ENCODE measurements at places on chromosomes 5 and 9.

- no peak for DNase-seq
Measured at GRCh38 chr9:28951945-28952344, 1378.7 kb upstream of the C9orf72 start.

GRCh38 chr5:126363658-126364057 is 59.6 kb upstream of the GRAMD2B start:
- DNase-seq: no peak

DNA sequence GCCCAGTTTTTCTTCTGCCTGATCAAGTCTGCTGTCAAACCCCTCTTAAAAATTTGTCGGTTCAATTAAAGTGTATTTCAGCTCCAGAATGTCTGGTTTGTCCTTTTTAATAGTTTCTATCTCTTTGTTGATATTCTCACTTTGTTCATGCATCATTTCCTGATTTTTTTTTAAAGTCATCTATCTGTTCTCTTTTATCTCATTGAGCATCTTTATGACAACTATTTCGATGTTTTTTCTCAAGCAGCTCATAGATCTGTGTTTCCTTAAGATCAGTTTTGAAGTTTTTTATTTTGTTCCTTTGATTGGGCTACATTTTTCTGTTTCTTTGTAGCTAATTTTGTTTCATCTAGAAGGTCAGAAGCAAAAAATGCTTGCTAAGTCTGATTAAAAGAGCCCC is 53.7 kb downstream of the FGD3 start:
- DNase-seq: no peak

GRCh38 chr5:168847511-168848073 is 268.4 kb upstream of the PANK3 start:
- DNase-seq: no peak

DNA sequence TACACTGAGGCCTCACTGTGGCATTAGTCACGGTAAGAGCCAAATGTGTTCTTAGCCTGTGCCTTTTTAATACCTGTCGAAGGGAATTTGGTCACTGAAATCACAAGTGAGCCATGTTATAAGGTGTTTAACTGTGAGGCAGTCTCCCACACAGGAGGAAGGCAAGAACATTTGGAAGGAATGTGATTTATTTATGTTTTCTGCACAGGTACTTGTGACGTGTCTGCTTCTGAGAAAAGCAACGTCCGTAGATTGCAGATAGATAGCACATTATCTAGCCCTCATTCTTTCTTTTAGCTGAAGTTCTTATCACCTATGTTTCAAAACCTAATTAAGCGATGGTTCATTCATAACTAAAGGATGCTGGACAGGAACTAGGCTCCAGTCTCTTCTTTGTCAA is 19.0 kb upstream of the SMARCA2 start:
- DNase-seq: no peak

DNA sequence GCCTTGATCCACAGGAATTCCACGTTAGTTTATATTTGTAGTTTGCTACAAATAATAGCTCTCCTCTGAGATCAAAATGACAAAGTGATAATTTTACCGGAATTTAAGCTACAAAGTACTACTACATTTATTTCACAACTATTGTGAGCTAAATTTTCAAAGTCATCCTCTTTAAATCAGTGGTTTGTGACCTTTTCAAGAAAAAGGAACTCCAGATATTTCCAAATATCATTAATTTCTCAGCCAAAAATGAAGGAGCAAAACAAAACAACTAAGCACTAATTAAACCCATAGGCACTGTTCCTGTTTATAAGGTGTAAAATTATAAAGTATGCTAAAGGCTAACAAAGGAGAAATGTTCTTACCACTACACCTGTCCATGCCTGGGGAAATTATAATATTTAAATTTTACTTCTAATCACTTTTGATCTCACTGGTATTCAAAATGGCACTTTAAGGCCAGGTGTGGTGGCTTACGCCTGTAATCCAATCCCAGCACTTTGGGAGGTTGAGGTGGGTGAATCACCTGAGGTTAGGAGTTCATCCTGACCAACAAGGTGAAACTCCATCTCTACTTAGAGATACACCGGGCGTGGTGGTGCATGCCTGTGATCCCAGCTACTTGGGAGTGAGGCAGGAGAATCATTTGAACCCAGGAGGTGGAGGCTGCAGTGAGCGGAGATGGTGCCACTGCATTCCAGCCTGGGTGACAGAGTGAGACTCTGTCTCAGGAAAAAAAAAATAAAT is 77.5 kb downstream of the CEMIP2 start:
- no peak for DNase-seq

- no peak for DNase-seq
Measured at GRCh38 chr9:87184956-87185642, 237.8 kb upstream of the GAS1 start.

DNA sequence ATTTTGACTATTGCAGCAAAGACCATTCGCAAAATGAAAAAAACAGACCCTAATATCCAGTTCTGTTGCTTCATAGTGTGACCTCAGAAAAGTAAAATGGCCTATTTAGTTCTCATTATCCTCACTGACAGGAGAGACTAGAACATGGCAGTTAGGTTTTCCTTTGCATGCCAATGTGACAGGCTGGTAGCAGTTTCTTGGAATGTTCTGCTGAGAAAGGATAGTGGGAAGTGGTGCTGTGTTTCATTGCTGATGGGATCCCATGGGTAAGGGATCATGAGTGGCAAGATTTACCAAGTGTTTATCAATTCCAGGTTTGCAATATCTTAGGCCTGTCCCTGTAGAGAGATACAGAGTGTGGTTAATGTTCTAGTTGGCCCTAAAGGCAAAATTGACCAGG is 88.5 kb downstream of the ACER2 start:
- no peak for DNase-seq

DNA sequence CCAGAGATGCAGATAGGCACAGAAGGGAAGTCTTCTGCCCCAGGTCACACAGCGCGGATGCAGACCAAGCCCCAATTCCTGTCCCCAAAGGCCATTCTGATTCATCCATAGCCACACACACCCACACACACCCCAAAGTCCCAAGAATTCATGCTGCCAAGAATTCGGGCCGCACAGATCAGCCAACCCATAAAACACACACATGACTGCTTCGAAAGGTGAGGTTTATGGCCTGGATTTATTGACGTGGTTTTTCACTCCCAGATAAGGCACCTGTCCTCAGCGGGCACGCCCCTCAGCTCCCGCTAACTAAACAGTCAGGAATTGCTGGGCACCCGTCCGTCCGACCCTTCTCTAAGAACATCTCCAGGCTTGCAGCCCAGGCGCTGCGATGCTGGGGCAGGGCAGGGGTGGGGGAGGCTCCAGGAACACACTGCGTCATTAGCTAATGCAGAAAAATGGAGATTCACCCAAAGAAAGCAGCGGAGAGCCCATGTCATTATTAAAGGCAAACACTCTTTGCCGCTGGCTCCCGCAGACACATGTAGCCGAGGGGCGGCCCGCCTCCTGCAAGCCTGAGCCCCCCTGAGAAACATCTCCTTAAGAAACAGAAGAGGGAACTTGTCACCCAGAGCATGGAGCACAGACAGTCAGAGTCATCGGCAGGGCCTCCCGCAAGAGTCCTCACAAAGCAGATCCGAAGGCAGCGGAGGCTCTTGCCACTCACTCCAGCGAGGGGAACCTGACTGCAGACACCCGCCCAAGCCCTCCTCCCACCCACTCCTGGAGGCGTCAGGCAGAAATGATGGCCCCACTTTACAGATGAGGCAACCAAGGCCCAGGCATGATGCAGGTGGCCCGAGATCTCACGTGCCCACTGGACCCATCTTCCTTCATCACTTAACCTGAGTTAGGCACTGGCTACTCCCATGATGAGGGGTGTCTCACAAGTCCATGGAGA is 19.9 kb downstream of the VAV2 start:
- DNase-seq: no peak

DNA sequence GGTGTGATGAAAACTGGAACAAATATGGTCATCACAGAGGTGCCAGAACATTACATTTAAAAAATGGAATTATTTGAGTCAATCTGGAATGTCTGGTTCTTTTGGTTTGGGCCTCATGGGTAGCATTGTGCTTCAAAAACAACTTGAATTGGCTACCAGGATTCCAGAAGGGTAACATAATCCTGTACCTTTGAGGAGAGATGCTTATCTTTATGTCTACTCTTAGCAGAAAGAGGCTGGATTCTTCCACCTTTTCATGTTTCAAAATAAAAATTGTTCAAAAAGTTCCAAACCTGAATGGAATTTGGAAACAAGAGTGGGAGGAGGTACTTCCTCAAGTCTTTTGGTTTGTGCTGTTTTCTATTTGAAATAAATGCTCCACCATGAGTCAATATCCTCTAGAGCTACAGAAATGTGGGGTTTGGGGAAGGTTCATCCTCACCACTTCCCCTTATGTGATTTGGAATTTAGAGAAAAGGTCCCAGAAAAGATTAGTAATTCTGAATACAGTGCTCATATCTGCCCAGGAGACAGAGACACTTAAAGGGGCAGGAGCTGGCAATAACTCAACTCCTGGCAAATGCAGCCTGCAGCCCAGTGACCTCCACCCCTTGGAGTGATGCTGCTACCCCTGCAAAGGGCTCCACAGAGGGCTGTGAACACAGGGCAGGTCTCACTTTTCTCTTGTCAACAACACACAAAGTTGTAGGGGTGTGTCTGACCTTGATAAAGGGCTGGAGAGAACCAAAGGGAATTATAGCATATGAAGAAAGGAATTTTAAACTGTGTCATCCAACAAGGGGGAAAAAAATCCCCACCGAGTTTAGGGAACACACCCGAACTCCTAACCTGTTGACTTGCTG is 272.8 kb downstream of the CWC27 start:
- DNase-seq: no peak

DNA sequence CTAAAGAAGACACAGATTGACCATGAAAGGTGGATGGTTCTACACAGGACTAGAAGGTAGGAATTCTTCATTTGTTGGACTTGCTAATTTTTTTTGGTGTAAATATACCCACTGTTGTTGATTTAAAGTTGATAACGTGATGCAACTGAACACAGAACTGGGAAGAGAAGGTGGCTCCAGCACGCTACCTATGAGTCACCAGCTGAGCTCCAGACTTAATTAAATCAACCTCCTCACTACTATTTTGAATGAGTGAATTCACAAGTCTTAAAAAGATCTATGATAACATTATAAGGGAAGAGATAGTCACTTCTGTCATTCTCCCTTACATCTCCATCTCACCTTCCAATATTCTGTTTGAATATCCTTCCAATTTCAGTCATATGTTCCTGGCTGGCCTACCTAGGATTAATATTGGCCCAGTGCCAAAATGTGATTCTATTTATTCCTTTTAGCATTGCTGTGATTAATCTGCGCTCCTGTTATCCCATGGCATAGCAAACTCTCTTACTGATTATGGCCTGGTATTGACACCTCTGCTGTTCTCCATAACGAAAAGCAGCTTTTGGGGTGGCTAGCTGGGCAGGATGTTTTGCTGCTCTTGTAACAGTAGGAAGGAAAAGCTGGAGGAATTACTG is 135.9 kb upstream of the CCDC152 start:
- DNase-seq: no peak

GRCh38 chr5:111194925-111195324 is 29.3 kb upstream of the CAMK4 start:
- DNase-seq: no peak

- no peak for DNase-seq
Measured at GRCh38 chr9:130129432-130130061, 42.7 kb upstream of the NCS1 start.

GRCh38 chr9:94593459-94594345 is at the start of gene FBP2:
Gene FBP2 (minus strand): TSS chr9:94593824. CDS start chr9:94593726, 98 bp downstream.
- no peak for DNase-seq

- DNase-seq: no peak
Measured at GRCh38 chr5:176692326-176692725, 45.0 kb downstream of the TSPAN17 start.

- DNase-seq: no peak
Measured at GRCh38 chr9:76652894-76653293, 111.3 kb upstream of the PCA3 start.

DNA sequence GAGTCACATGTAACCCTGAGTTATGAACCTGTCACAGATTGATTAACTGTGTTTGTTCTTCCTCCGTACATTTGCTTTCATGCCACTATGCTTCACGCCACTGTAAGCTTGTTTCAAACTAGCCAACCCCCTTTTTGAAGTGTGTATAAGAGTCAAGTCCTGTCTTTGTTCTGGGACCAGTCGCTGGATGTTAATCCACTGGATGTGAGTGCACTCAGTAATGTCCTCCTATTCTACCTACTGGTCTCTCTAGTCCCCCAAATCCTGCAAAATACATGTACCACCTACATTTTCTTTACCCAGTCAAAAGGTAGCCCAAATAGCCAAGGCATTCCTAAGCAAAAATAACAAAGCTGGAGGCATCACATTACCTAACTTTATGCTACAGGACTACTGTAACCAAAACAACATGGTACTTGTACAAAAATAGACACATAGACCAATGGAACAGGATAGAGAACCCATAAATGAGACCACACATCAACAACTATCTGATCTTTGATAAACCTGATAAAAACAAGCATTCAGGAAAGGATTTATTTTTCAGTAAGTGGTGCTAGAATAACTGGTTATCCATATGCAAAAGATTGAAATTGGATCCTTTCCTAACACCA is 1139.1 kb upstream of the SEMA6A start:
- DNase-seq: no peak

DNA sequence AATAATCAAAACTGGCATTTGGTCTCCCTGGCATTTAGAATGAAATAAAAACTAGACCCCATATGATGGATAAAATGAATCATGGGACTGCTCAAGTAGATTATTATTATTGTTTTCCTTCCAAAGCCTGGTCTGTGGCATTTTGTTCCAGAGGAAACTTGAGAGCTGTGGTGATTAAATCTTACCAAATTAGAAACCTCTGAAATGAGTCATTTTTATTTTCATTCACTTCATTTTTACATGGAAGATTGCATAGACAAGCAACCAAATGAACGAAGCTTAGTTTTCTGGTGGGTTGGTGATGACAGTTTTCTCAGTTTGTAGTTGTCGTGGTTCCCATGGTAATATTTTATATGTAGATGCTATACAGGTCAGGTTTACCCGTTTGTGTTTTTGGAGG is 23.4 kb downstream of the PAM start:
- no peak for DNase-seq

GRCh38 chr5:158471535-158471924 is 612.6 kb upstream of the CLINT1 start:
- no peak for DNase-seq

Measured in amygdala (tissue), 56 donors.